ENCODE measurements at places on chromosomes 2 and 18.

GRCh38 chr18:56716692-56717146 is 65.6 kb downstream of the WDR7 start:
- no peak for DNase-seq

GRCh38 chr2:18154812-18155211 is 276.3 kb downstream of the KCNS3 start:
- DNase-seq = no peak

GRCh38 chr2:164661349-164661748 is 40.1 kb upstream of the GRB14 start:
- DNase-seq = no peak

DNA sequence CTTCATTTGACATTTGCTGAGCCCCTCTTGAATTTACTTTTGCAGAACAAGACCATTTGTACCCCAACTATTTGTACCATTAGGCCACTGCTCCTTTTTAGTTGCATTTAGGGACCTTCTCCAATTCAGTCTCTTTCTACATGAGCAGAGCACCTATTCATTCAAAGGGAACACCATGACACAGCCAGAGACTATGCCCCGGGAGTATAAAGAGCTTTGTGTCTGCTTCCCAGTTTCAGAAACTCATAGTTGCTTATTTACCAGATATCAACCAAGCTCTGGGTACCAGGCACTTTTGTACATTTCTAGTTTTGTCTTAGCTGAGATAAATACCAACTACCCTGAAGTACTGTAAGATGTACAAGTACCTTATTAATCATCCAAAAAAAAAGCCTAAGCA is 269.1 kb upstream of the SIX3 start:
- DNase-seq = no peak

- DNase-seq = no peak
Measured at GRCh38 chr2:109335631-109336176, 206.7 kb downstream of the SH3RF3 start.

All from right forelimb (tissue), 1 donor.